Activated CD4-positive, alpha-beta T cell treated with anti-CD3 and anti-CD28 coated beads, Interleukin-2, amount 50 U/mL, for 48 hours (primary cell): ENCODE measurements at places on chromosomes 7 and 10.

DNA sequence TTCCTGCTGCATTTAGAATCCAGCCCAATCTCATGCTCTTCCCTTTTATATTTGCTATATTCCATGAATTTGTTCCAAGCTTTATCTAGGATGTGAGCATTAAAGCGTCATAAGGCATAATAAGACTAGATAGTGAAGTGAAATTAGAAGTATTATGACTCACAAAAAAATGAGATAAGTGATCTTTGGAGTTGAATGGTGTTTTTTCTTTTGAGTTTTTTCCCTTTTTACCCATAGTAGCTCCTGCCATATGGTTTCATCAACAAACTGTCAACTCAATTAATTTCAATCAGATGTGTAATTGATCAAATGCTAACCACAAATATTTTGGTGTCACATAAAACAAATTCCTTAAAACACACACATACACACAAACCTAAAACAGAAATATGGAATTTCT is 17.0 kb downstream of the KLHDC10 start:
- no peak for DNase-seq

- no peak for DNase-seq
Observed at GRCh38 chr10:67976292-67977245, 92.1 kb downstream of the SIRT1 start.

DNA sequence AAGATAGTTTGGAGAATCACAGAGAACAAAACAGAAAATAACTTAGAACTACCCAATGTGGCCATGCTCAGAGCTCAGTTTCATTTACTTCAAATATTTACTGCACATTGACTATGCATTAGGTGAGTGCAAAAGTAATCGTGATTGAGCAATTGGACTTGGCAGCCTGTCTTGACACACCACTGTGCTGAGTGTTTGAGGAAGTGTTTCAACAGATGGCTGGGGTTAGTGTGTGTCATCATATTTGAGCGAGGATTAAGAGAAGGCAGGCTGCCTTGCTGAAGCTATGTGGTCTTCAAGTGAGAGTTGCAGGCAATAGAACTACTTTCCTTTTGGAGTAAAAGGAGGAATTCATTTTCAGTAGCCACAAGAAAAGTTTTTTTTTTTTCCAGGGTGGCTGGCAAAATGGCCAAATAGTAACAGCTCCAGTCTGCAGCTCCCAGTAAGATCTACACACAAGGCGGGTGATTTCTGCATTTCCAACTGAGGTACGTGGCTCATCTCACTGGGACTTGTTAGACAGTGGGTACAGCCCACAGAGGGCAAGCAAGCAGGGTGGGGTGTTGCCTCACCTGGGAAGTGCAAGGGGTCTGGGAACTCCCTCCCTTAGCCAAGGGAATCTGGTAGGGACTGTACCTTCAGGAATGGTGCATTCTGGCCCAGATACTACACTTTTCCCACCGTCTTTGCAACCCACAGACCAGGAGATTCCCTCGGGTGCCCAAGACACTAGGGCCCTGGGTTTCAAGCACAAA is 37.6 kb downstream of the AKR1C4 start:
- no peak for DNase-seq

DNA sequence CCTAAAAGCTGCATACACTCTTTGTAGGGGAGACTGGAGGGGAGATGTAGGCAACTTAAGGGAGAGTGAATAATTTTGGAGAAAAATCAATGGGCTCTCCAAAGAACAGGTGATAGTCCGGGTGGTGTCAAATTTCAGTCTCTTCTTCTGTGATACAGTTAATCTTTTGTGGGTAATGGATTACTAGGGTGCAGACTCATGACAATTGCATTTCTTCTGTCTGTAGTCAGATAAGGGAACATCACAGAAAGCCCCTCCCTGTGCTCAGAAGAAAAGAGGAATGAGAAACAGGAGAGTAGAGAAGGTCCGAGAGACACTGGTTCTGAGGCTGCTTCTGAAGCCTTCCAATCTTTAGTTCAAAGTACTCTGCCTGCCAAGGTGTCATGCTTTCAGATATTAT is 1140.7 kb upstream of the LRRN3 start:
- DNase-seq = no peak

DNA sequence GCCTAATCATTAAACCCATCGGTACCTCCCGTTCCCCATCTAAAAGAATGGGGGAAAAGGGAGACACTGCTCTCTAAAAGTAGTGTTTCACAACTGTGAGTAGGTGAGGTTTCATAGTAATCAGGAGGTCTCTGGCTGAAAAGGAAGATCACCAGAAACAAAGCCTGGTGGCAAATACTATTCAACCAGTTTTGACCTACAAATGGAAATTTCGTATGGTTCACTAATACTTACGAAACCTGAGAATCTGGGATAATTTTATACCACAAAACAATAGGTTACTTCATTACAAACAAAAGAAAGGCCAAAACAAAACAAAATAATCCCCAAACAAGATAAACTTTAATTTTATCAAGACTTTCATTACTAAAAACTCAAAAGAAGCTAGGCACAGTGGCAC is 28.4 kb upstream of the ANLN start:
- DNase-seq = no peak

GRCh38 chr7:128007303-128007680 is 23.9 kb downstream of the LRRC4 start:
- DNase-seq = no peak

DNA sequence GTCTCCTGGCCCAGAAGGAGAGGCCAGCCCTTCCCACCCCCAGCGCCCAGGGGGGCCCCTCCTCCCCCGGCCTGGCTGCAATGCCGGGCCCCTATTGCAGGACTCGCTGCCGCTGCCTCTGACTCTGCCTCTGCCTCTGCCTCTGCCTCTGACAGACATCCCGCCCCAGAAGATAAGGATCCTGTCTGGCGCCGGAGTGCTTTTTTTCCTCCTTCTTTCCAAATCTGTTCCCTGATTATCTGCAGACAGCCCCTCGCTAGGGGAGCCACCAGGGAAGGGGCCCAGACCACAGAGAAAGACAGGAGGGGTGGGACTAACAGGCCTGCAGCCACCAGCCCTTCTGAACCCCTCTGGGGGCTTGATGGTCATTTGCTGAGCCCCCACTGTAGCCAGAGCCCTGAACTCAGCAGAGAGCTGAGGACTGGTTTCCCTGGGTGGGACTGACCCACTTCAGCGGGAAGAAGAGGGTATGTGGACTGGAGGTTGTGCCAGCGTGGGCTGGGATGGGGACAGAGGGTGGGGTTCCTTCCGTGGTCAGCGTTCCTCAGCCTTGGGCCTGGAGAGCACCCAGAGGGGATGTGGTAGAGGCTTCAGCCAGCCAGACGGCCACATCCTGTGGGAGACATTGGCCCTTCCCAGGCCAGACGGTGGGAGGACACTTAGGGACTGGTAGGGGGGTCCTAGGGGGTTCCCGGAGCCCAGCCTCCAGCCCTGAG is 22.8 kb downstream of the UNC5B start:
- no peak for DNase-seq

DNA sequence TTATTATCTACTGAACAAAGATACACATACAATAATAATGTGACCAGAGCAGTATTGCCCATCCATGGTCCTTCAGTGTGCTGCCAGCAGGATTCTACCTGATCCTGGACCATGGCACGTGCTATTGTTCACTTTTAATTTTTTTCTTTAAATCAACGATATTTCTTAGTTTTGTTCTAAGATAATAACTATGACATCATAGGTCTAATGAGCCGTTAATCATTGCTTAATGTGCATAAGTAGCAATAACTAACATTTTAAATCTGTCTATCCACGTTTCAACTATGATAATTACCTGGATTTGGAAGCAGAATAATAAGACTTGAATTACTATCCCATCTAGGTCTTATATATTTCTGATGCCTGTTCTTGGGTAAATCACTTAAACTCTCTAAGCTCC is 253.8 kb downstream of the SORCS1 start:
- no peak for DNase-seq

- DNase-seq = no peak
Observed at GRCh38 chr10:122404576-122404975, 30.1 kb downstream of the PLEKHA1 start.

DNA sequence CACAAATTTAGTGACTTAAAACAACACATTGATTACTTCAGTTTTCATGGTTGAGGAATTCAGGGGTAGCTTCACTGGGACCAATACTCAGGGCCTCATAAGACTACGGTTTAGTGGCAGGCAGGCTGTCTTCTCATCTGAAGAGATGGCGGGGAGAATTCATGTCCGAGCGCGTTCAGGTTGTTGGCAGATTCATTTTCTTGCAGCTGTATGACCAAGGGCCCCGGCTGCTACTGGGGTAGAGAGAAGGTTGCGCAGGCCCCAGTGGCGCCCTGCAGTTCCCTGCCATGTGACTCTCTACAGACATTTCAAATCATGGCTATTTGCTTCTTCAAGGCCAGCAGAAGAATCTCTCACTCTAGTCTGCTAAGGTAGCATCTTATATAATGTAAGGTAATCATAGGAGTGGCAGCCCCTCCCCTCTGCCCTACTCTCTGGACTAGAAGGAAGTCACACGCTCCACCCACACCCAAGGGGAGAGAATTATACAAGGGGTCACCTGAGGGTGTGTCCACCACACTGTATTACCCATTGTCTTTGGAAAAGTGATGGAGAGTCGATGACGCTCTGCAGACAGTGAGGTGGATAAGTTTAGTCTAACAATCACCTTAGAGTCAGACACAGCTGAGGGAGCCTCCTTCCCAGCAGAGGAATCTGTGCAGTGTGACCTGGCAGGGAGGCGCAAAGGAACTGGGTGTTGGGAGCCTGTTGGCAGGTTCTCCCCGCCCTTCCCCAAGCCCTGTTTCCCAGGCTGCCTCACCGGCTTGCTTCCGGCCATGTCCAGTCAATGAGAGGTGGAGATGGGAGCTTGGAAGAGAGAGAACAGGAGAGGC is 35.7 kb upstream of the PLEKHA1 start:
- no peak for DNase-seq

DNA sequence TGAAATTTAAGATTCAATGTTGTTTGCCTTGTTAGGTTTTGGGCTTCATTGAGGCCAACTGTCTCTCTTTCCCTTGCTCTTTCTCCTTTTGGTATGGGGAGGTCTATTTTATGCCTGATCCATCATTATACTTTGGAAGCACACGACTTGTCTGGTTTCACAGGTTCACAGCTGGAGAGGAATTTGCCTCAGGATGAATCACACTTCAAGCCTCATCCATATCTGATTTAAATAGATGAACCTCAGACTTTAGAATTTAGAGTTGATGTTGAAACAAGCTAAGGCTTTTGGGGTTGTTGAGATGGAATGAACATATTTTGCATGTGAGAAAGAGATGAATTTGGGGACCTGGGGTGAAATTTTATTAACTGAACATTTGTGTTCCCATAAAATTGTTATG is 150.5 kb upstream of the IGFBP3 start:
- DNase-seq = no peak

GRCh38 chr10:101897633-101898032 is 54.0 kb upstream of the KCNIP2 start:
- DNase-seq = no peak

DNA sequence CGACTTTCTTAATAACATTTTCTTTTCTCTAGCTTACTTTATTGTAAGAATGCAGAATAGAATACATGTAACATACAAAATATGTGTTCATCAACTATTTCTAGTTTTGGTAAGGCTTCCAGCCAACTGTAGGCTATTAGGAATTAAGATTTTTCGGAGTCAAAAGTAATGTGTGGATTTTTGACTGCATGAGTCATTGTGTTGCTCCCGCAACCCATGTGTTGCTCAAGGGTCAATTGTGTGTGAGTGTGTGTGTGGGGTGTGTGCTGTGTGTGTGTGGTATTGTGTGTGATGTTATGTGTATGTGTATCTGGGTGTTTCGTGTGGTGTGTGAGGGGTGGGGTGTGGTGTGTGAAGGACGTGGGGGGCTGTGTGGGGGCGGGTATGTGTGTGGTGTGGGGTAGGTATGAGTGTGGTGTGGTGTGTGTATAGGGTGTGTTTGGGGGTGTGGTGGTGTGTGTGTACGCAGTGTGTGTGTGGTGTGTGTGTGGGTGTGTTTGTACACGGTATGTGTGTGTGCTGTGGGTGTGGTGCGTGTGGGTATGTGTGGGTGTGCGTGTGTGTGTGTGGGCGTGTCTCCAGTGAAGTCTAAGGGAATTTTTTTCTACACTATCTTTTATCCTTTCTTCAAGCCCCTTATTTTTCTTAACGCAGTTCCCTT is 60.5 kb downstream of the RSU1 start:
- DNase-seq = no peak

GRCh38 chr10:62511238-62511637 is 137.1 kb downstream of the ZNF365 start:
- no peak for DNase-seq

DNA sequence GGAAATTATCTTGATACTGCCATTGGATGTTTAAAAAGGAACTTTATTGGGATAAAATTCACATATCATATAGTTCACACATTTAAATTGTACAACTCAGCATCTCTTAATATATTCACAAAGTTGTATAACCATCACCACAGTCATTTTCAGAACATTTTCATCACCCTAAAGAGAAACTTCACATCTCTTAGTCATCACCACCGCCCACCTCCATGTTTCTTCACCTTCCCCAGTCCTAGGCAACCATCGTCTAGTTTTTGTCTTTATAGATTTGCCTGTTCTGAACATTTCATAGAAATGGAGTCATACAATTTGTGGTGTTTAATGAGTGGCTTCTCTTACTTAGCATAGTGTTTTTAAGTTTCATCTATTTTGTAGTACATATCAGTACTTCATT is 96.6 kb downstream of the ANKRD30A start:
- DNase-seq = no peak

GRCh38 chr10:103232131-103232673 is 13.5 kb upstream of the RPEL1 start:
- DNase-seq = no peak

GRCh38 chr7:46478046-46478445 is 557.0 kb upstream of the IGFBP3 start:
- no peak for DNase-seq

- no peak for DNase-seq
Observed at GRCh38 chr10:44393051-44393630, 8.2 kb upstream of the CXCL12 start.

DNA sequence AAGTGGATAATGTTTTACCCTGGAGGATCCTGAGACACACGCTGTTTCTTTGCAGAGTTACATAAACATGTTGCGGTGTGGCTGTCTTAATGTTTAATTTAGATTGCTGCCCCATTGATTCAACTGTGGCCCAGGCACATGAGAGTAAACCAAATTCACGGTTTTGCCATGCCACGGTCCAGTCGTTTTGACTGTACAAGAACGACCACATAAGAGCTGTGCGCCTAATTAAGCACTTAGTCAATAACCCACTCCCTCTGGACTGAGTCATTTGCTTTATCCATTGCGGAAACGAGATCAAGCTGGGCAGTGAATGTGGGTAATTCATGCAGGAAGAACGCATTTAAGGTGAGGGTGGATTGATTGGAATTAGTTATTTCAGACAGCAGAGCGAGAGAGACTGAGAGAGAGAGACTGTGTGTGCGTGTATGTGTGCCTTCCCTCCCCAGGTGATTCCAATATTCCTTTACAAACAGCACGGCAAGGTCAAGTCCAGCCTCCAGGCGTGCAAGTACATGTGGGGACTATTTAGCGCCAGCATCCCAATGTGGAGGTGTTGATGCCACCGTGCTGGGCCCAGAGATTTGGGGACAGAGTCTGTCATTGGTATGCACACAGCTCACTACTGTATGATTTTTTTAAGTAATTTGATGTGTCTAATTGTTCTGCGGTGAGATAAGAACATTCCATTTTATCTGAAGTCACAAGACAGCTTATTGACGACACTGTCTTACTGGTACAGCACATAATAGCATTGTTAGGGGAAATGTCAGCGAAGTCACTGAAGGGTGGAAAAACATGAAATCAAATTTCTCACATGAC is 8.4 kb upstream of the TEX36 start:
- DNase-seq = no peak

- DNase-seq = no peak
Observed at GRCh38 chr10:114995468-114996247, 57.7 kb downstream of the TRUB1 start.
